ENCODE measurements at places on chromosomes 16 and 17. TPM values are rescaled to one million over a fixed set of nuclear protein-coding genes. Genes with fewer than 3 reads are reported as not detected.

GRCh38 chr16:64736857-64737256 lies 385.0 kb downstream of the CDH11 start:
- DNase-seq = no peak

DNA sequence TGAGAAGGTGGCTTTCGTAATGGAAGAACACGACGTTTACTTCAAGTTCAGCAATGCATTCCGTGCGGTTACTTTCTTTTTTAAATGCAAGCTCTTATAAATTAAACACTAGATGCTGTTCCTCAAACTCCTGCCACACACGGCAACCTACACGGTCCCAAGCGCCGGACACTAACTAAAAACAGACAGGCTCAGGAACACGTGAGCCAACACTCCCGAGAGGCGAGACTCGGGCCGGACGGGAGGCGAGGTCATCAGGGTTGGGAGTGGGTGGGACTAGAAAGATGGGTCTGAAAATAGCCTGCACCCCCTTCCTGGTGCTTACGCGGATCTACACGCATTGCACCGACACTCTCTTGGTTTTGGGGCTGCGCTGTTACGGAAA lies 6.4 kb downstream of the CLCN7 start:
- peak; percentile 16 for DNase-seq

- peak; percentile 16 for DNase-seq
These were observed 568 bp upstream of the TNK1 start for GRCh38 chr17:7380321-7380720.

- DNase-seq = no peak
These were observed 188.8 kb downstream of the RAB11FIP4 start for GRCh38 chr17:31580316-31580705.

GRCh38 chr17:42608305-42609181 lies 631 bp downstream of the RETREG3 start:
- peak; percentile 27 for DNase-seq

GRCh38 chr17:31678431-31678830 lies 180.6 kb downstream of the COPRS start:
- DNase-seq = no peak

- no peak for DNase-seq
These were observed 28.3 kb downstream of the PSME3IP1 start for GRCh38 chr16:57157533-57157932.

DNA sequence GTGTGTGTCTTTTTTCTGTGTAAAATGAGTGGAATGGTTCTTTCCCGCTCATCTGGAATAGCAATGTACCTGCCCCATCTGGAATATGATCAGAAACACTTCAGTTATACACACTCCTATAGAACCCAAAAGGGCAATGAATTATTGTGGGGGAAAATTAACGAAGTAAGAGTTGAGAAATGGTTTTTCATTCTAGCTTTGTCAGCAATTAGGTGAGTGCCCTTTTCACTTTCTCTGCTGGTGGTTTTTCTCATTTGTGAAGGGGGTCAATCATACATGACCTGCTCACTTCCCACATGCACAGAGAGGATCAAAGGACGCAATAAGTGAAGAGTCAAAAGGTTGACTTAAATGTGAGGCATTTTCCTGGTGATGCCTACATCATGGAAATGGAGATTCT lies 168.0 kb downstream of the HS3ST3B1 start:
- no peak for DNase-seq

DNA sequence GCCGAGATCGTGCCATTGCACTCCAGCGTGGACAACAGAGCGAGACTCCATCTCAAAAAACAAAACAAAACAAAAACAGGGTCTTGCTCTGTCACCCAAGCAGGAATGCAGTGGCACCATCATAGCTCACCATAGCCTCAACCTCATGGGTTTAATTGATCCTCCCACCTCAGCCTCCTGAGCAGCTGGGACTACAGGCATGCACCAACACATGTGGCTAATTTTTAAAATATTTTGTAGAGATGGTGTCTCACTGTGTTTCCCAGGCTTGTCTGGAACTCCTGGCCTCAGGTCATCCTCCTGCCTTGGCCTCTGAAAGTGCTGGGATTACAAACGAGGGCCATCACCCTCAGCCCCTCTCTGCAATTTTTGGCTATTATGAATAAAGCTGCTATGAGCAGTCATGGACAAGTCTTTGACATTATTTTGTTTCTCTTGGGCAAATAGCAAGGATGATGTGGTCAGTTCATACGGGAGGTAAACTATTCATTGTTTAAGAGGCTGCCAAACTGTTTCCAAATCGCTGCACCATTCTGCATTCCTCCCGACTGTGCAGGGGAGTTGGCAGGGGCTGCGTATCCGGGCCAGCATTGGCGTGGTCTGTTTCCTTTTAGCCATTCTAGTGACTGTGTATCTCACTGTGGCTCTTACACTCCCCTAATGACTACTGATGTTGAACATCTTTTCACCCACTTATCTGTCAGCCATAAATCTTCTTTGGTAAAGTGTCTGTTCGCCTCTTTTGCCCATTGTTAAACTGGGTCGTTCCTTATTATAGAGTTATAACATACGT lies 21.1 kb downstream of the EIF4A3 start:
- peak; percentile 49 for DNase-seq

DNA sequence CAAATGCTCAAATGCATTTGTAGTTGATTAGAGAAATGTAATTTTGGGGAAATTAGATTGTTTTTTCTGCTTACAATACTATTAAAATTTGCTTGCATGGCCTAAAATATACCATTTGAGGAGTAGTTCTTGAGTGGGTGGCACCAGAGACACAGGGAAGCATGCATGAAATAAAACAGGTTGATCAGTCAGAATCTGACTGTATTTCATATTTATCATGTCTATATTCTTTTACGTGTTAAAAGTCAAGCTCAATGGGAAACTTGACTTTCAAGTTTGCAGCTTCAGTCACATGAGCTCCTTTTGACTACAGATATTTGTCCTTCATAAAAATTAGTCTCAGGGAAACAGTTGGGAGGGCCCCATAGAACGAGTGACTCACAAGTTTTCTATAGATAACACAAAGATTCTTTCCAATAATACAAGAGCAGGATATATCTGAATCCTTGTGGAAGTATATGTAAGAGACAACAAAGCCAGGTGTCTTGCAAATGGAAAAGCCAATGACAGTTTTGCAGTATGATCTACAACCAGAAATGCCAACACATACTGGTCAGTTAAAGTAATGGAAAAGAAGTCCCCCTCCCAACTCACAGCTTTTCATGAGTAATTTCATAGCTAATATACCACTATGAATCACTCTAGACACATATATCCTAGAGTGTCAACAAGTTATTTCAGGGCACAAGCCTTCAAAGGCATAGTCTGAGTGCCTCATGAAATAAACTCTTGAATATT lies 42.2 kb upstream of the CORO6 start:
- DNase-seq = peak; percentile 52

DNA sequence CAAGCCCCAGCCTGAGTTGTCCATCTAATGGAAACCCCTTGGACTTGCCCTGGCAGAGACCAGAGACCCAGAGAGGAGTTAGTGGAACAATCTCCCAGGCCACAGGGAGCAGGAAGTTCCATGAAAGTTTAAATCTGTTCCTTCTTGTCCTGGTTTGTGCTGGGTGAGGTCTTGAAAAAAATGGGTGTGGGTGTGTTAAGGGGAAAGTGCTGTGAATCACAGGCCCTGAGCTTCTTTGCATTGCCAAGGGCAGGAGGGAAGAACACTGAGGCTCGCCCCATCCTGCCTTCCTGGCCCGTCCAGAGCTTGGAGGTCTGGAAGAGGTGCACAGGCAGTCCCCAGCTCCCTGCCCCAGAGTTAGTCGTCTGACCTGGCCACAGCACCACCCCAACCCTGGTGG lies 2.3 kb downstream of the ADORA2B start:
- peak; percentile 48 for DNase-seq

GRCh38 chr16:31486045-31486444 lies 3.1 kb downstream of the SLC5A2 start:
- no peak for DNase-seq

DNA sequence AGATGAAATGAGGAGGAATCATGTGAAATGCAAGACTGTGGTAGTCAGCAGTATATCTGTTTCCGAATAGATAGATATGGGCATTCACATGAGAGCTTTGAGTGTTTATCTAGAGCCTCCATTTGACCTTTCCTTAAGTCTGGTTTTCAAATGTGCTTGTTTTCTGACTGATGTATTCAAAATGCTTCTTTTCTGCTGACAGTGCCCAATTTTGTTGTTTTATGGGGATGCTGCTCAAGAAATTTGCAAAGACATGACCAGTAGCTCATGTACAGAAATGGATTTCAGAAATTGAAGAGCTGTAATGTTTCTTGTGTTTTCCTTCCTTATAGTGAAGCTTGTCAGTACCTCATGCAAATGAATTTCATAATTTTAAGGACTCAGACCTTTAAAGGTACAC lies 903.4 kb upstream of the CDH8 start:
- DNase-seq = no peak

- peak; percentile 42 for DNase-seq
These were observed 1.1 kb downstream of the CBX1 start for GRCh38 chr17:48100160-48100559.

GRCh38 chr17:79137015-79137788 lies 62.6 kb downstream of the ENGASE start:
- DNase-seq = no peak

DNA sequence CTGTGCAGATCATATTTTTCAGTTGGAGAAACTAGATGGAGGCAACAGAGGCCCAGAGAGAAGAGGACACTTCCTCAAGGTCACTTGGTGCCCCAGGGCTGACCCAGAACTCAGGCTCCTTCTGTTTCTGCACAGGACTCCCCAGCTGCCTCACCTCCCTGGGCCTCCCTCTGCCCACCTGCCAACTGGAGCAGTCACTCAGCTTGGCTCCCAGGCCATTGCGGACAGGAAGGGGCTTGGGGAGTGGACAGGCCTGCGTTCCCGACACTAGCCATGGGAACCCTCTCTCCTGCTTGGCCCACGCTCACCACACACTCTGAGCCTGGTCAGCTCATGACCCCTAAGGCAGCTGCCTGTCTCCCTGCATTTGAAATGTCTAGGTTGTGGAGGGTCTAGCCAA lies 78.1 kb upstream of the BRD7 start:
- no peak for DNase-seq

DNA sequence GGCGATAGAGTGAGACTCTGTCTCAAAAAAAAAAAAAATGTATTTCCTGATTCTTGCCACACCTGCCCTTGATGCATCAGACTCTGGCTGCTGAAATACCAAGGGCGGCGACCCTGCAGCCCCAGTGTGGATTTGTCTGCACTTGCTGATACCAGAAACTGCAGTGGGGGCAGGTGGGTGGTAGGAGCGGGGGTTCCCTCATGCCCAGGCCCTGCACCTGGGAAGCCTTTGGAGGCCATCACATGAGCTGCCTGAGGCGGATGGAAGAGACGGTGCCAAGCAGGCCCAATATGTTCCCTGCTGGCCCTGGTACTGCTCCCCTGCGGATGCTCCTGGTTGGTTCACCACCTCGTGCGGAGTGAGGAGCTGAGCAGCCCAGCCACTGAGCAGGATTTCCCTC lies 50.6 kb downstream of the MARF1 start:
- DNase-seq = no peak

- DNase-seq = peak; percentile 67
These were observed 13.4 kb downstream of the USP43 start for GRCh38 chr17:9658593-9659211.

GRCh38 chr17:67374329-67375053 lies 2.6 kb upstream of the PITPNC1 start:
- DNase-seq = peak; percentile 85

GRCh38 chr16:77767211-77767610 lies 21.2 kb upstream of the VAT1L start:
- DNase-seq = no peak

DNA sequence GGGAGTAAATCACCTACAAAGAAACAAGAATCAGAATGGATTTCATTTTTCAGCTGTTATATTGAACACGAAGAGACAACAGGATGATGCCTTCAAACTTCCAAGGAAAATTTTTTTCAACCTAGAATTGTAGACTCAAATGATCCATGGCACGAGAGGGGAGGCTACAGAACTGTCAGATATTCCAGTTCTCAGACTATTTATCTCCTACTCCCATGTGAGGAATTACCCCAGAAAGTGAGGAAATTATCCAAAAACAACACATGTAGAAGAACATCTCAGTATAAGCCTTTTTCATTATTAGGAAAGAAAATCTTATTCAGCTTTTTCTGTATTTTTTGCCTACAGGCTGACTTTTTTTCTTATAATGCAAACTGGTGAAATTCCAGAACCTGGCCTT lies 5.5 kb upstream of the ASGR2 start:
- DNase-seq = no peak

DNA sequence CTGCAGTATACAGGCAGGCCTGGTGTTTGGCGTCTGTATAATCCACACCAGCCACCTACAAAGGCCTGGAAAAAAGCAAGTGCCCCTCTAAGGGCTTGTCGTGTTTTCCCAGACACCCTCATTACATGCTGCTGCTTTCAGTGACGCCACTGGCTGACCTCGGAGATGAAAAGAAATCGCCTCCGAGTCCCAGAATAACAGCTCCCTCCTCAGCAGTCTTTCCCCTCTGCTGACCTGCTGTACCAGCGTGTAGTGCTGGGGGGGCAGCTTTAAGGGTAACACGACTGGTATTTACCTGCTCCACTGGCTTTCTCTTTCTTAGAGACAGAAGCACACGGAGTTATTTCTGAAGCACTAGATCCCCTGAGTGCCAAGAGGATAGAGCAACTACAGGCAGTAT lies 296.8 kb downstream of the GRIN2A start:
- no peak for DNase-seq

DNA sequence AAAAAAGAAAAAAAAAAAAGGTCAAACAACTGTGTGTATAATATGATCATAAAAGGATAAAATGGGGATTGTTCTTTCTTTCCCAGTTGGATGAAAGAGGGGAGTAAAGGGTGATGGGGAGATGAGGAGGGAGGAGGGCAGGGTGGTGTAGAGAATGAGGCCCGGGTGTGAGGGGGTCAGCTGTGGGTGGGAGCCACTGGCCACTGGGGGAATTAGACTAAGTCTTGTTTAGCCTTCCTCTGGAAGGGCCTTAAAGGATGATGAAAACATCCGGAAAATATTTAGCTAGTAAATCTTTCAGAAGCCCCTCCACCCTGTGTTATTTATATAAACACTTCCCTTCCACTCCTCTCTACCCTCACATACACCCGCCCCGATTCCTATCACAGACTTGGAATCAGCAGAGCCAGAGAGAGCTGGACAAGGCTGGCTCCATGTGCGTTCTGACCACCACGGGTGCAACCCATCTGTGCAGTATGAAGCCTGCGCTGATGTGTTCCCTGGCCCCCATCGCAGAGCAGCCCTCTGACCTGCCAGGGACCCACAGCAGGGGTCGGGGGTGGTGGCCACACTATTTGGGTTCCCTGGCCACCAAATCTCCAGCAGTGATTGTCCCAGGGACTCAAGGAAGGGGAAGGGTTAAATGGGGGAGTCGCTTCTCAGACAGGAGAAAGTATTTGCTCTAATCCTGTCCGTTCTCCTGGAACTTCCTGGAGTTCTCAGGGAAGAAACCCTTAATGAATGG lies 72.7 kb downstream of the GAS7 start:
- DNase-seq = peak; percentile 95

Gene NUDT21
- 83.8 TPM for total RNA-seq

Gene FBXW10
- total RNA-seq = 0.32 TPM

Gene DHRS7C
- total RNA-seq = not detected

Gene SLC4A1
- not detected for total RNA-seq

Gene CD300E
- not detected for total RNA-seq

Gene CDYL2
- total RNA-seq = 9.3 TPM

Gene PRSS53
- 1.9 TPM for total RNA-seq

Gene FAM222B
- 6.9 TPM for total RNA-seq

Gene RDM1
- total RNA-seq = 0.43 TPM

Gene NME4
- 126 TPM for total RNA-seq

Gene RASD1
- 0.64 TPM for total RNA-seq

Gene CLDN7
- total RNA-seq = 5.2 TPM

Gene KIF1C
- 50.6 TPM for total RNA-seq

Gene NPIPB6
- not detected for total RNA-seq

Data from fibroblast of villous mesenchyme (primary cell).